Activated T-helper 2 cell treated with anti-CD3 and anti-CD28 coated beads, Interferon-gamma antibody, Interleukin-2, Interleukin-4, amounts not matched to agents 10 μg/mL and 5 μg/mL and 100 μg/mL, durations not matched to agents 14 hours and 24 hours and 36 hours (primary cell): ENCODE measurements at places on chromosomes 5 and 9. TPM values are rescaled to one million over a fixed set of nuclear protein-coding genes. Genes with fewer than 3 reads are reported as not detected.

GRCh38 chr5:133723126-133723525 lies 110.8 kb upstream of the FSTL4 start:
- DNase-seq = no peak

GRCh38 chr5:83096660-83097339 lies 19.5 kb downstream of the XRCC4 start:
- no peak for DNase-seq

DNA sequence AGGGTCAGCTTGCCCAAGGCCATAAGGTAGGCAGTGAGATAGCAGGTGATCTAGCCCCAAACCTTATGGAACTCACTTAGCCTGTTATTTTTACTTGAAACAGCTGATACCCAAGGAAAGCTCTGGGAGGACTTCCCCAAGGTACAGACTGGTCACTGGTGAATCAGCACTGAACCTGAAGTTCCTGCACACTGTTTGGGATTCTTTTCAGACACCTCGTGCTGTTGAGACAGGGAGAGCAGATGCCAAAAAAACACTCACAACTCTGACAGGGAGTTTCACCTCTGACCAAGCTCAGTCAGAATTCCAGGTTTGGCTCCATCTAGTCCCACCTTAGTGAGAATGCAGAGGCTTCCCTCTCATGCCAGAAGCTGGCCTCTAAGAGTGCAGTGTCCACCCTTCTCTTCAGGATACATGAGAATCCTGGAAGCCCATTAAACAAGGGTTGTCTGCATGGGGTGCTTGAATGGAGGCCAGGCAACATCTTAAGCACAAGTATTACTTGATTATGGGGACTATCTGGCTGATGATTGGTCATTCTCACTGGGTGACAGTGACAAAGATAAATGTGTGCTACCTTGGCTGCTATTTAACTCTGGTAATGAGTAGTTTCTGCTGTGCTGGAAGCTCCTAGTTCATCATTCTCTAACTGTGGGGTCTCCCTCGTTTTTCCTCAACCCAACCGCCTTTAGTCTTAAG lies 122.8 kb upstream of the SLIT3 start:
- no peak for DNase-seq

DNA sequence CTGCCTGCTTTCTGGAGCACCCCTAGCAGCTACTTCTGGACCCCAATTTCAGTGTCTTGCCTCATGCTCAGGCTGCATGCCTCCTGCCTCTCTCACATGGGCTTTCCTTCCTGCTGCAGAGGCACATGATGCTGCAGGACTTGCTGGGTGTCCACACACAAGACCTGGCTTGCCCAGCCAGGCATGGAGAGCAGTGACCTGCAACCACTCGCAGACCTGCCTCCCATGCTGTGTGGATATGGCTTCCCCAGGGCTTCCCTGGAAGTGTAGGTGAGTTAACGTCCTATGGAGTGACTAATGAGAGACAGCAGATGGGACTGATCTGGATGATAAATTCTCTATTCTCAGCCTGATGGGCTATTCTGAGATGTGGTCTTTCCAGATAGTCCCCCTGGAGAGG lies 53.2 kb upstream of the SMIM32 start:
- no peak for DNase-seq

DNA sequence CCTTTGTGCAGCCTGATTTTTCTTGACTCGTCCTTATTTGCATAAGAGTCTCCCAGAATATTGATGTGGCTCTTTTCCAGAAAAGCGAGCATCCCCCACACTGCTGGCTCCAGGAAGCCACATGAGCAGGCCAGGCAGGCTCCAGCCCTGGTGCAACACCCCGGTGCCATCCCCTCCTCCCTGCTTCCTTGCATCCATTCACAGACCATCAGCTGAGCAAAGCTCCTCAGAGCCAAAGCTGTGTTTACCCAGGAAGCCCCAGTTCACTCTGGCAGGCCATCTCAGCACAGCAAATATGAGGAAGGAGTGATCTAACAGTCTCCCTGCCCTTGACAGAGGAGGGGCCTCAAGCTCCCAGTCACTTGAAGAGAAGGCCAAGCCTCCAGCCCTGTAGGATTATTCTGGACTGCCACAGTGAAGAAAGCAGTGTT lies 34.4 kb downstream of the INSYN2B start:
- no peak for DNase-seq

DNA sequence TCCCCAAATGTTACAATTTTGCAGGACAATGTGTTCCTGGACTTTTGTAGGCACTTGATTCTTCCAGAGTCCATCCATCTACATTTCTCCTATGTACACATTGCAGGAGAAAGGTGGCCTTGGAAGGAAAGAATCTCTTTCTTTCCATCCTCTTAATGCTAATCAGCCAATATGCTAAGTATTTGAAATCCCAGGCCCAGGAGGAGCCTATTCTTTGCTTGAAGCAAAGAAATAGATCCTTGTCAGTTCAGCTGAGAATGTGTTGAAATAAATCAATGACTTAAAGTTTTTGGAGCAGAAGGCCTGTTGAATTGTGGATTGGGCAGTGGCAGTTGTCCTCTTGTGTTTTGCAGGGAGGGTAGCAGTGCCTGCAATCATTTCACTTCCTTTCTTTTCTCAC lies 113.3 kb downstream of the PTTG1 start:
- no peak for DNase-seq

DNA sequence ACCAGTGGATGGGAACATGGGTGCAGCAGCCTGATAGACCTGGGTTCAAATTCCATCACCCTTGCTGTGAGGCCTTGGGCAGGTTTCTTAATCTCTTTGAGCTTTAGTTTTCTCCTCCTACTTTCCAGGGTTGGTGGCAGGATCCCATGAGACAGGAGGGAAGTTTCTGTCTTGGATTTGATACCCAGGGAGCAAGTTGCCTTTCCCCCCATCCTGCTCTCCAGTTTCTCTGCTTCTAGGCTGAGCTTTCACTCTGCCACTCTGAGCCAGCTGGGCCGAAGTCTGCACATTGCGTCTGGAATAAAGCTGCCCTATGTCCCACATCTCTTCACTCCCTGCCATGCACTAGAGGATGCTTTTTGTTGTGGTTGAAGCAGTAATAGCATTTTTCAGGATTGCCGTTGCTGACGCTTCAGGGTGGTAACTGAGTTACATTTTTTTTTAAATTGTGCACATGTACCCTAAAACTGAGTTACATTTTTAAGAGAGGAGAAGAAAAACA lies 40.5 kb upstream of the ANGPTL2 start:
- no peak for DNase-seq

- no peak for DNase-seq
These were observed 72.1 kb downstream of the LRSAM1 start for GRCh38 chr9:127523312-127523851.

DNA sequence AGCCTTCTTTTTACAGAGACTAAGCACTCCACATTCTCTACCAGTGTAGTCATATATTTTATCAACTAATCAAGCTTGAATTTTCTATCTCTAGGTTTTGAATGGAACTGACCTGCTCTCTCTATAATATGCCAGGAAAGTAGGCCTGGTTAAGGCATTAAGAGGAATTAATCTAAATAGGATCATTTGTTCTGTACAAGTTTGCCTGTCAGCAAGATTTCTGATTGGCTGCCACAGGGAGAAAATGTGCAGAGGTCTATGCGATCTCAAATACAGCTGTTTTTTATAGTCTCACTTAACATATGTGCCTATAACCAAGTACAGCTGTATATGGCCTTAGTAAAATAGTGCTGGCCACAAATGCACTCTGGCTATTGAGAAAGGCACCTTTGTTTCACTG lies 418.8 kb downstream of the KDM4C start:
- no peak for DNase-seq

The ARHGEF37 gene
- 1.1 and 1.6 TPM in 2 replicates for total RNA-seq

The TUBB4B gene
- 357 and 361 TPM in 2 replicates for total RNA-seq

The XPA gene
- total RNA-seq = 10.3 and 14.6 TPM in 2 replicates

The NR2F1-AS1 gene
- total RNA-seq = not detected in 2 replicates

The FSTL4 gene
- 2.1 and 2.5 TPM in 2 replicates for total RNA-seq
